ENCODE measurements at places on chromosomes 11 and 22. TPM values are rescaled to one million over a fixed set of nuclear protein-coding genes. Genes with fewer than 3 reads are reported as not detected.

DNA sequence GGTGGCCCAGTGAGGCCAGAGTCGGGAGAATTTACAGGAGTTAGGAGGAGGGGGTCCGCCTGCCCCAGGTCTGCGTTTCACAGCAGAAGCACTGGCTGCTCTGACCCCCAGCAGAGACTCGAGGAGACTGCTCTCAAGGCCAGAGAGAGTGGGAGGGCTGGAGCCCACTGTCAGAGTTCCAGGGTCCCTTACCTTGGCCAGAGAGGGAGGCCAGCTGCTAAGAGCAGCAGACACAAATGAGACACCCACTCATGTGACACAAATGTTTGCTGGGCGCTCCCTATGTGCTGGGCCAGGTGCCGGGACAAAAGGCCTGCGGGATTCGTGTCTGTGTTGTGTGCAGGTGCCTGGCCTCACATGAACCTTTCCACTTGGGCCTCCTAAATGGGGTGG lies 2.8 kb upstream of the TNFRSF13C start:
- DNase-seq, result no peak

DNA sequence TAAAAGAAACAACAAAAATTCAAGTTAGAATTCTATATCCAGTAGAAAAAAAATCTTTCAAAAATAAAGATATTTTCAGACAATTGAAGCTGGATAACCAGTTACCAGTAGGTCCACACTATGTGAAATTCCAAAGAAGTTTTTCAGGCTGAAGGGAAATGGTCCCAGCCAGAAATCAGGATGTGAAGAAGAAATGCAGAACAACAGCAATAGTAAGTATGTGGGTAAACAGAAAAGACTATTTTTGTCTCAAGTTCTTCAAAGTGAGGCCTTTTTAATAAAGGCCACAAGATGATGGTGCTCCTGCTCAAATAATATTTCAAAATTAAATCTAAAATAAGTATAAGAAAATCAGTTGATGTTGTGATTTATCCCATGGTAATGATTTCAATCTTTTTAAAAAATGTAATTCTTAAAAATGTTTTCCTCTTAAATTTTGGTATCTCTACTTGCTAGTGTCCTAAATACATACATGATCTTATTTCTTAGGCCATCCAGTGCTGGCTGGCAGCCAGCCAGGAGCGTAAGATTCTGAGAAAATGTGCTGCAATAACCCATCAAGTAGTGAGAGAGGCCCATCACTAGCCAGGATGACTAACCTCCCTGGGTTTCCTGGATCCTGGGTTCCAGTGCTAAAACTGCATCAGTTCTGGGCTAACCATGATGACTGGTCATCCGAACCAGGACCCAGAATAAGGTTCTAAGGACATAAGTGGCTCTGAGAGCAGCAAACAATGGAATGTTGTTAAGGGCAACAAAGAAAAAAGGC lies 15.6 kb upstream of the UCP3 start:
- peak; percentile 64 for DNase-seq

- no peak for DNase-seq
These were observed 42.1 kb upstream of the TPBGL start for GRCh38 chr11:75198278-75198973.

DNA sequence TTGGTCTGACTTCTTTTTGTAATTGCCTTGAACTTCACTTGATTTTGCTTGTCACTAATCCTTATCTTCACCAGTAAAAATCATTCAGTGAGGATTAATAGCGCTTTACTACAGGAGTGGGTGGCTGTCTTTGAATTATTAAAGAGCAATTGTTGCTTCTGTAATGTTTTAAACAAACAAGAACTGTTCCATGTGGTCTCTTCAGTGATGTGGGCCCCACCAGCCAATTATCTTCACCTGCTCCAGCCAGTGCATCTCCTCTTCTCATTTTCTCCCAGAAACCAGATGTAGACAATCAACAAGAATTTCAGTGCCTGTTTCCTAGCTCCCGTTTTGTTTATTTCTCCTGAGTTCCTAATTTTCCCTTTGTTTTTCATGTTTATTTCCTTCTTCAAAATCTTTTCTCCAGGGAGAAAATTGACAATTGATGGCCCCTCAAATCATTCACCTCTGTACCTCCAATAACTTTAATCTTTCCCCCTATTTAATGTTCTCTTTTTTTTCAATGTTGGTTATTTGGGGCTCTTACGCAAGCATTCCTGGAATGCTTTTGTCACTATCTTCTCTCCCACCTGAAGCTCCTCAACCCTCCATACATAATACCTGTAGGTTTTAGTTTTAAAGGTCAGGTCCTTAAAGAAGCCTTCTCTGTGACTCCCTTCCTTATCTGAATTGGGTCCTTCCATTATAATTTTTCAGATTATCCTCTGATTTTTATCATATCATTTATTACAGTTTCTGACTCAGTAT lies 115.1 kb downstream of the ARFGAP2 start:
- no peak for DNase-seq

DNA sequence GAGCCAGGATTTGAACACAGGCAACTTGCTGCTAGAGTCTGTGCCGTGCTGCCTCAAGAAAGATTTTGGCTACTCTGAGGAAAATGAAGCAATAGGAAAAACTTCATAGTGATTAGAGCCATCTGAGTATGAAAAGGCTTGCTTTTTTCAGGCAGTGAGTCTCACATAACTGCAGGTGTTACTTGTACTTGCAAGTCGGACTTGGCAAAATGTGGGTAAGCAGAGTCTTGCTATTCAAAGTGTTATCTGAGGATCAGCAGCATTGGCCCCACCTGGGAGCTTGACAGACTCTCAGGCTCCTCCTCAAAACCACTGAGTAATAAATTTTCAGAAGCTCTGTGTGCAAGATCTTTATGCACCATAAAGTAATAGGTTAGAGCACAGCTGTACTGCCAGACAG lies 18.1 kb downstream of the RNF141 start:
- DNase-seq, result no peak

DNA sequence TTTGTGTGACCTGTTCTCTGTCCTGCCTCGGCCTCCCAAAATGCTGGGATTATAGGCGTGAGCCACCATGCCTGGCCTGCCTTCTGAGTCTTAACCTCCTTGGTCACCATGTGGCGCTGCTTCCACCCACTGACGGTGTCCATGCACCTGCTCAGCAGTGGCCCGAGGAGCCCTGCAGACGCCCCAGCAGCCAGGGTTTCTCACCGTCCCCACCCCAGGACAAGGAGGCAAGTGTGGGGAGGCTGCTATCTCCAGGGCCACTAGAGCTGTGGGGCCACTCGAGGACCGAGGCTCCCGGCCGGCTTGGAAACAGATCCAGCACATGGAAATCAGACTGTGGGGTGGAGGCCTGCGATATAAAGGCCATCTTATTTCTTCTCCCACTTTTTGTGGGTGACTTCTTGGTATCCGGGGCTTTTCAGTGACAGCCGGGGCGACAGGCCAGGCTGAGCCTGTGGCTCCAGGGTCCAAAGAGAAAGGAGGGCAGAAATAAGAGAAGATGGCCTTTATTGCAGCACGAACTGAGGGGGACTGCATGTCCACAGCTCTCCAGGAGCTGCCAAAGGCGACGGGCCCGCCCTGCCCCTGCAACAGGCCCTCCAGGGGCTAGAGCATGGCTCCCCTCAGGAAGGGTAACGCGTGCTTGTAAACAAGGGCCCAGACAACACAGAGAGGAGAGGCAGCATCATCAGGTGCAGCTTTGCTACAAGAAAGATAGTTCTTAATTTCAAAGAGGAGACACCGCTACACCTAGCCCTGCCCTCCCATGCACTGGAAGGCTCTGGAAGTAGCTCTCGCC lies 15.0 kb downstream of the TSPO start:
- peak; percentile 10 for DNase-seq

DNA sequence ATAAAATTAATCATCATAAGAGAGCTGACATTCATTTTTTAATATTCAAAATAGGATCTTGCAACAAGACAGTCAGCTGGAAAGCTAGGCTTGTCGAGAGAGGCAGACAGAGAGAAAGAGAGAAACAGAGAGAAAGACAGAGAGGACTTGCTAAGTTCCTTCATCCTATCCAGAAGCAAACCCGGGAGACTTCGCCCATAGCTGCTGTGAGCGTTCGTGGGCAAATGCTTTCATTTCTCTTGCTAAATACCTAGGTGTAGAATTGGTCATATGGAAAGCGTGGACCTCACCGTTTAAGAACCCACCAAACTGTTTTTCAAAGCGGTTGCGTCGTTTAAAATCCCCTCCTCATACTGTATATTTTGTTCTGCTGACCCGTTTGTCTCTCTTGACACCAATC lies 25.3 kb upstream of the KRTAP5-6 start:
- no peak for DNase-seq

DNA sequence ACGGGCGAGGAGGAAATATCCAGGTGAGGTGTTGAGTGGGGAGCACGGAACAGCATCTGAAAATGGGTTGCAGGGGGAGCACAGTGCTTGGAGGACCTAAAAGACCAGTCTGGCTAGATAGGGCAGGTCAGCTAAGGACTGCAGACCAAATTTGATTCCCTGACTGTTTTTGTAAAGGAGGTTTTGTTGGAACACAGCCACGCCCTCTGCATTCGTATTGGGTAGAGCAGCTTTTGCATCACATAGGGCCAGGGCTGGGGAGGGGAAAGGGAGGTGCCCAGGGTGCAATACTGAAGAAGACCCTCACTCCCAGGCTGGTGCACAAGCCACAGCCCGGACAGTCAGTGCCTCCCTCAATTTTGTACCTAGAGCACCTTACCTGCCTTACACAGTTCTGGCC lies 286.8 kb downstream of the KIRREL3 start:
- no peak for DNase-seq

- no peak for DNase-seq
These were observed 531 bp upstream of the MEN1 start for GRCh38 chr11:64810891-64811272.

- peak; percentile 28 for DNase-seq
These were observed 802 bp downstream of the TENM4 start for GRCh38 chr11:79439886-79440570.

DNA sequence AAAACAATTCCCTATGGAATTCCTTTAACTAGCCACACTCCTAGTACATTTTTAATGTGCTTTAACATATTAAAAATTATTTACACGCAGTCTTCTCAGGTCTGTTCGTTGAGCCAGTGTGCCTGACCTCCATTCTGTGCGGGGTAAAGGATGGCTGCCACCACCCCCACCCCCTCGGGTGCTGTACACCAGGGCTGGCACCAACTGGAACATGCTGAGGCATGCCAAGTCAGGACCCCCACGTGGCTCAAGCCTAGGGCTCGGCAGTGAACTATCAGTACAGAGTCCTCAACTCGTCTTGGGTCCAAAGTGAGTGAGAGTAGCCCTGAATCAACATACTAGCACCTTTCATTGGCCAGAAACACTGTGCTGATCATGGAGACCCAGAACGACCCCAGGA lies 32.5 kb upstream of the PHF21B start:
- no peak for DNase-seq

DNA sequence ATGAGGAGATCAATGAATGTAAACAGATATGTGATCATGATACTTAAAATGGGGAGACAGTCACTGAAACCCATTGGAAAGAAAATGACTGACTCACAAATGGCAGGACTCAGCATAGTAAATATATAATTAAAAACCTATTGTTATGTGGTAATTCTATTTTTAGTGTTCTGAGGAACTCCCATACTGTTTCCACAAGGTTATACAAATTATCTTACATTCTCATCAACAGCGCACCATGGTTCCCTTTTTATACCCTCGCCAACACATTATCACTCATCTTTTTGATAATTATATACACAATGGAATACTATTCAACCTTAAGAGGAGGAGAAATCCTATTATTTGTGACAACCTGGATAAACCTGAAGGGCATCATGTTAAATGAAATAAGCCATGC lies 17.1 kb downstream of the OR5B21 start:
- DNase-seq, result no peak

DNA sequence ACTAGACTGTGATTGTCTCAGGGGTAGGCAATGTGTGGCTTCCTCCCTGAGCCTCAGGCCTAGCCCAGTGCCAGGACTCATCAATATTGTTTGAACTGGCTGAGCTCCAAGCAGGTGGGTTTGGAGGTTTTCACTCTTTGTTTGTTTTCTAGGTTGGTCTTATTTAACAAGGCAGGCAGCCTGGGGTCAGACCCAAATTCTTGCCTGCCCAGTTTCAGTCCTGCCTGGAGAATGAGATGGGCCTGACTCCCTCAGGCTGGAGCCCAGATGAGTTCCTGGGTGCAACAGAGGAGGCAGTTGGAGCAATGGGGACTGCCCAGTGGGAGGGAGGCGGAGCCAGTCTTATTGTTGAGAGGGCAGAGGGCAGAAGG lies 28.3 kb upstream of the TP53I11 start:
- no peak for DNase-seq

- no peak for DNase-seq
These were observed 883.9 kb downstream of the BRD1 start for GRCh38 chr22:48943567-48944432.

GRCh38 chr11:121478895-121479697 lies 26.3 kb upstream of the SORL1-AS1 start:
- no peak for DNase-seq

GRCh38 chr11:110802162-110802561 lies 89.9 kb upstream of the ARHGAP20 start:
- no peak for DNase-seq

GRCh38 chr11:134276396-134277182 lies 410 bp downstream of the GLB1L3 start:
- no peak for DNase-seq

DNA sequence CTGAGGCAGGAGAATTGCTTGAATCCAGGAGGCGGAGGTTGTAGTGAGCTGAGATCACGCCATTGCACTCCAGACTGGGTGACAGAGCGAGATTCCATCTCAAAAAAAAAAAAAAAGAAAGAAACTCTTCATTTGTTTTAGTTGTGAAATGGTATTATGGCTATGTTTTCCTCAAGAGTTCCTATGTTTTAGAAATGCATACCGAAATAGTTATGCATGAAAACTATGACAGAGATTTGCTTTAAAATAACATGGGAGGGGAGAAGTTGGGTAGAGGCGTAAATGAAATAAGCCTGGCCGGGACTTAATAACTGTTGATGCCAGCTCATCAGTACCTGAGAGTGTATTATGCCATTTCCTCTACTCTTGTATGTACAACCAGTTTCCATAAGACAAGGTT lies 48.3 kb downstream of the FEZ1 start:
- no peak for DNase-seq

The CECR2 gene
- total RNA-seq, result 3.1 TPM

The MMP8 gene
- not detected for total RNA-seq

The MCAM gene
- 59.2 TPM for total RNA-seq

The C22orf31 gene
- 0.30 TPM for total RNA-seq

The MUC6 gene
- total RNA-seq, result not detected

The KLHDC7B gene
- total RNA-seq, result not detected

The C11orf91 gene
- not detected for total RNA-seq

The ANKK1 gene
- not detected for total RNA-seq

The DMC1 gene
- 1.0 TPM for total RNA-seq

The MGAT3 gene
- 3.2 TPM for total RNA-seq
